CD14-positive monocyte (primary cell): ENCODE measurements at places on chromosomes 3 and 15.

- DNase-seq, result no peak
Measured at GRCh38 chr3:152610622-152611021, 224.3 kb upstream of the P2RY1 start.

DNA sequence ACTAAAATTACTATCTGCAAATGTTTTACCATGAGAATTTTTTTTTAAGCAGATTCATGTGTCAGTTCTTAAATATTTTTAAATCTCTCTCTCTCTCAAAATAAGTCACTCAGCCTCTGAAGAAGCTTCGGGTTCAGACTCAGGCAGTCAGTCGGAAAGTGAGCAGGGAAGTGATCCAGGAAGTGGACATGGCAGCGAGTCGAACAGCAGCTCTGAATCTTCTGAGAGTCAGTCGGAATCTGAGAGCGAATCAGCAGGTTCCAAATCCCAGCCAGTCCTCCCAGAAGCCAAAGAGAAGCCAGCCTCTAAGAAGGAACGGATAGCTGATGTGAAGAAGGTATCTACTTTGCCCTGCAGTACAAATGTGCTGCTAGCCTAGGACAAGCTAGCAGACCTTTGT lies 24.1 kb downstream of the CHD2 start:
- DNase-seq, result peak; percentile 26

- no peak for DNase-seq
Measured at GRCh38 chr3:24060055-24060454, 115.0 kb downstream of the NR1D2 start.

DNA sequence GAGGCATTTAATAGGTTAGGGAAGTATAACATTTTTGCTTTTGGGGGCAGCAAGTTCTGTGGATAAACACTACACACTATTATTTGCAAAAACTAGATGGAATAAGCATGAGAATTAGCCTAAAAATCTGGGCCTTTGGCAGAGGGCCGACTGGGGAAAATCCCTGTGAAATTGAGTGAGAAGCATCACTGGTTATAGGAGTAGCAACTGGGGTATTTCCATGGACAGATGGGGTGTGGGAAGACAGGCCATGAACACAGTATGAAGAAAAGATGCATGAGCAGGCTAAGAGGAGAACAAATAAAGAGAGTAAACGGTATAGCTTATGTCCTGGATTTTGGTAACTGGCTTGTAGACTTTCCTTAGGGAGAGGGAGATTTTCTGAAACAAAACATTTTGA lies 32.9 kb upstream of the CSPG5 start:
- DNase-seq, result no peak

DNA sequence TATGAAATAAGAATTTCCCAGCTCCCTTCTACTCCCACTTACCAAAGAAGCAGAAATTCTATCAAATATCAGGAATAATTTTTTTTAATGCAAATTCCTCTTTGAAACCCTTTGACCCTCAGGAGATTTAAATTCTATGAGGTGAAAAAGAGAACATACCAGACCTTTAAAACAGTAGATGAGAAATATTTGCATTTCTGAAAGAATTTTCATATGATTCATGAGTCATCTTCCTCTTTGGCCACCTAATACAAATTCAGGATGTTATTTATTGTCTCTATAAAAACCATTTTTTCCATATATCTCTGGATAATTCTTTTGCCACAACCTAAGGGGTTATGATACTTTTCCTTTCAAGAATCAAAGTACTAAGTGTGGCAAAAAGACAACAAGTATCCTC lies 67.3 kb upstream of the ST3GAL6 start:
- DNase-seq, result no peak

- DNase-seq, result no peak
Measured at GRCh38 chr15:65066001-65066634, 1.7 kb downstream of the RASL12 start.

- peak; percentile 29 for DNase-seq
Measured at GRCh38 chr15:65833501-65834205, 35.6 kb upstream of the RAB11A start.

- no peak for DNase-seq
Measured at GRCh38 chr3:24923570-24923969, 428.9 kb upstream of the THRB start.

GRCh38 chr15:80419546-80419945 lies 15.4 kb downstream of the ARNT2 start:
- no peak for DNase-seq

GRCh38 chr3:128942161-128942952 lies 51.5 kb downstream of the CFAP92 start:
- no peak for DNase-seq

DNA sequence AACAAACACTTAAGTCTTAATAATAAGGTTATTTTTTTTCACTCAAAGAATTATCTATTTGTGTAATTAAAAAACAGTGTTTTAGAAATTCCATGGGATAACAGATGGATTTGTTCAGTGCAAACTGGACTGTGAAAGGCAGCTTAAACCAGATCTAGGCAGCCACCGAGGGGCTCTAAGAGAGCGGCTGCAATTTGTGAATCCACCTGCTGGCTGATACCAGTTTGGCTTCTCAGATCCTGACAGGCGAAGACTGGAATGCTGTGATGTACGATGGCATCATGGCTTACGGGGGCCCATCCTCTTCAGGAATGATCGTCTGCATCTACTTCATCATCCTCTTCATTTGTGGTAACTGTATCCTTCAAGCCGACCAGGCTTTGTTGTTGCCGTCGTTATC lies 119.6 kb downstream of the CHDH start:
- DNase-seq, result no peak

GRCh38 chr3:112908252-112908651 lies 61.6 kb upstream of the CD200R1L start:
- DNase-seq, result no peak

DNA sequence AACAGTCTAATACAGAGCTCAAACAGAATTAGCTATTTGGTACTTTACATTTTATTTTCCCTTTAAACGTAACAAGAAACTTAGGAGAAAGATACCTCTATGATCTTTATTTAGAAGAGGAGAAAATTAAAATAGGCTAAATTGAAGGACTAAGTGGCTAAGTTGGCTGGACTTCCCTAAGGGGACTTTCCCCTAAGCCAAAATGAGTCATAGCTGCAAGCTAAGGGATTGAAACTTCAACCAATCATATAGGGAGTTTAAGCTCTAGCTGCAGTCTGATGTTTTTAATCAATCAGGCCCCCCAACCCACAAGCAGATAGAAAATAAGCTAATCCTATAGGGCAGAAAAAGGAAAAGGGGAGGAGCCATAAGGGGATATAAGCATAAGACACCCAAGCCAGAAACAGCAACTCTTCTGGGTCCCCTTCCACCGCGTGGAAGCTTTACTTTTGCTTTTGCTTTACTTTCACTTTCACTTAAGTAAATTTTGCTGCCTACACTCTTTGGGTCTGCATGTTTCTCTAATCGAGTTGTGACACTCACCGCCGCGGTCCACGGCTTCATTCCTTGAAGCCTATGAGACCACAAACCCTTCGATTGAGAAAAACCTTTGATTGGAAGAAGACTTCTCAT lies 1108.5 kb upstream of the EPHA6 start:
- no peak for DNase-seq

DNA sequence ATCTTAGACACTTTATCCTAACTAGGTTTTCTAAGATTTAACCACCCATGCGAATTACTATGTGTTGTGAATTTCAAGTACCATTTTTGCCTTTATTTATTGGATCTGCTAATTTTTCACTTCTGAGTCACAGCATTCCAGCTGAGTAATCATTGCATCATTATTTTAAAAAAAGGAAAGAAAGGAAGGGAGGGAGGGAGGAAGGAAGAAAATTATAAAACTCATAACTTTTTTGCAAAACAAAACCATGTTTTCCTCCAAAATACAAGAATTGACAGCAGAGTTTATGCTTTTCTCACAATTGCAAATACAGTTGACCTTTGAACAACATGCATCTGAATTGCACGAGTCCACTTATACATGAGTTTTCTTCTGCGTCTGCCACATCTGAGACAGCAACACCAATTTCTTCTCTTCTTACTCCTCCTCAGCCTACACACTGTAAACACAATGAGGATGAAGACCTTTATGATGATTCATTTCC lies 651.4 kb upstream of the NECTIN3 start:
- DNase-seq, result no peak

GRCh38 chr3:9331171-9331570 lies 31.7 kb upstream of the THUMPD3 start:
- no peak for DNase-seq

GRCh38 chr15:66294932-66295235 lies 1.5 kb downstream of the DIS3L start:
- DNase-seq, result no peak

- no peak for DNase-seq
Measured at GRCh38 chr15:83516935-83517334, 69.8 kb downstream of the SH3GL3 start.

GRCh38 chr3:142433110-142433509 lies 14.7 kb downstream of the XRN1 start:
- no peak for DNase-seq

GRCh38 chr15:68311464-68311835 lies 33.9 kb downstream of the FEM1B start:
- DNase-seq, result no peak

- DNase-seq, result no peak
Measured at GRCh38 chr3:115165266-115165665, 18.2 kb upstream of the ZBTB20 start.

DNA sequence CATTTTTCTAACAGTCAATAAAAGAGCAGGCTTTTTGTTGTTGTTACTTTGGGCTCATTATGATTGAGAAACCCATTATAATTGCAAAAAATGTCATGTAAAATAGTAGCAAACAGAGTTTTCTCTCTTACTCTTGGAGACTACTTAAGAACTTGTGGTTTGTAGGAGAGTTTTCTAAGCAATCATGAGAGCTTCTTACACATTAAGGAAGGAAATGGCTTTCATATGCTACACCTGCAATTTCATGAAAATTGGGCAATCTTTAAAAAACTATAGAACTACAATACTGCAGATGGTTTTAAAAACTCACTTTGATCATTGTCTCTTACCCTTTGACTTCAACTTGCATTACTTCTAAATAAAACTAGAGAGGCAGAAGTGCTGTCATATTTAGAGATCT lies 701.8 kb downstream of the ZPLD1 start:
- no peak for DNase-seq

GRCh38 chr3:57983734-57984518 lies 24.3 kb upstream of the FLNB start:
- peak; percentile 97 for DNase-seq

- no peak for DNase-seq
Measured at GRCh38 chr3:110886222-110886893, 185.3 kb upstream of the NECTIN3 start.

GRCh38 chr15:67922106-67922675 lies 82.3 kb upstream of the RNU6-1 start:
- no peak for DNase-seq

DNA sequence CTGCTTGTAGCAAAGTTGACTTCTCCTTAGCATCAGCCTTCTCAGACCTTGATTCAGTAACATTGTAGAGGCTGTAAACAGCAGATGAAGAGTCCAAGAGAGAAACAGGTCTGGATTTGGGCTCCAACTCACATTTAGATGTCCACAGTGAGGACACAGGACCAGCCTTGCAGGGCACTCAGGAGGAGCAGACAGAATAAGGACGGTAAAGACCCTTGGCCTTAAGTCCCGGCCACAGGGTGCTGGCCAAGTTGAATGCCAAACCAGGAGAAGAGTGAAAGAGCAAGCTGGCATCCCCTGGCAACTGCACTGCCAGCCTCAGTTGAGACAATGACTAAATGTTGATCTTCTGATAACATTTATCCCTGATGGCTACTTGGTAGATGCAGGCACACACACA lies 136.3 kb downstream of the LRRK1 start:
- DNase-seq, result no peak

GRCh38 chr3:181699171-181699903 lies 12.4 kb upstream of the SOX2 start:
- DNase-seq, result no peak

- DNase-seq, result no peak
Measured at GRCh38 chr15:61069394-61070075, 159.6 kb downstream of the RORA start.

DNA sequence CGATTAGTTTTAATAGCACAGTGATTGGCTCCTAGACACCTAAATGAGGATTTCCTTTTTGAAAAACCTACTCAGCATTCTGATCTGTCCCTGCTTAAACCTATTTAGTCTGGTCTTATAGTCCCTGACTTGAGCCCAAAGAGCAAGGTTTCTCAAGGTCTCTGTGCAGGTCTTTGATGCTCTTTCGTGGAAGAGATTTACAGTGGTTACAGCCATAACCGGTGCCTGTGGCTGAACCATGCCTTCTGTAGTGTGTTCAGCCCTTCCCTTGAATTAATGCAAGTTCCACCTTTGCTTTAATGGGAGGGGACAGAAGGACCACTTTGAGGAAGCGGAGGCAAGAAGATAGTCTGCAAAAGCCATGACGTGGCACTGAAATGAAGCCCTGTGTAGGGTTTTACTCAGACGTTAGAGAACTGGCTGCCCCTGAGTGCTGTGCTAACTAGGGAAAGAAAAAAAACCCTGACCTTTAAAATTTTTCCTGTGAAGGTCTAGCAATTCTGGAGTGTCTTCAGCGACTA lies 43.0 kb downstream of the ZBTB38 start:
- peak; percentile 38 for DNase-seq

GRCh38 chr3:153163393-153163724 lies 1.3 kb downstream of the RAP2B start:
- no peak for DNase-seq

- no peak for DNase-seq
Measured at GRCh38 chr15:71385457-71385856, 270.2 kb downstream of the THSD4 start.

- DNase-seq, result no peak
Measured at GRCh38 chr3:194279101-194279500, 72.0 kb downstream of the CPN2 start.
